Endothelial cell of umbilical vein (primary cell): ENCODE measurements at places on chromosomes 2 and 18.

DNA sequence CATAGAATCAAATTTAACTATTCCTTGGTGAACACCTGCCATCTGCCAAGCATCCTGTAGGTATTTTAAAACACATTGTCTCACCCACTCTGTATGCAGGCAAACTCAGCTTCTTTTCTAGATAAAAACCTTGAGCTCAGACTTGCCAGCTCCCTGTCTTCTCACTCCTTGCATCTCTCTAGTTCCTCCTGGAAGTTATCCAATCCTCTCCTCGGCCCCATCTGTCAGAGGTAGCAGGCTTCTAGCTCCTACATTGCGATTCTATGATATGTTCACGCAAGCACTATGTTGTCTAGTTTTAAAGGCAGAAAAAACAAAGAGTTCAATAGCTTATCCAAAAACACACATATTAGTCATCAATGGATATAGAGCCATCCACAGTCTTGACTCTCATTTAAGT lies 67.0 kb upstream of the APCDD1 start:
- no peak for DNase-seq

DNA sequence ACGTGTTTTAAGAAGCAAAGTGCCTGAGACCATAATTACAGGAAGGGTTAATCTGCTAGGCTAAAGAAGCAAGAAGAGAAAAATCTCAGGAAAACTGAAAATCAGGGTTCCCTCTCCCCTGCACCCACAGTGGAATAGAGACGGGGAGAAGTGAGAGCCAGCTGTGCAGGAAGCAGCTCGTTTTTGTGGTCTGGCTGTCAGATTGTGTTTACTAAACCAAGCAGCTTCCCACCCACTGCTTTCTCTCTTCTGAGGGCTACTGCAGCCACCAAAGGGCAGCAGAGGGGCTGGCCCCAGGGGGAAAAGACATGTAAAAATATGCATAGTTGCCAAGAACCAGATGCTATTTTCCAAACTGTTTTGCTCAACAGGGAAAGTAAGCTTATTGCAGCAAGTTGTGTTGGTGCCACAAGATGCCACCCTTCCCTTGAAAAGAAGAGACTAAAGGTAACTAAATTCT lies 72.6 kb upstream of the THUMPD2 start:
- DNase-seq, result no peak

DNA sequence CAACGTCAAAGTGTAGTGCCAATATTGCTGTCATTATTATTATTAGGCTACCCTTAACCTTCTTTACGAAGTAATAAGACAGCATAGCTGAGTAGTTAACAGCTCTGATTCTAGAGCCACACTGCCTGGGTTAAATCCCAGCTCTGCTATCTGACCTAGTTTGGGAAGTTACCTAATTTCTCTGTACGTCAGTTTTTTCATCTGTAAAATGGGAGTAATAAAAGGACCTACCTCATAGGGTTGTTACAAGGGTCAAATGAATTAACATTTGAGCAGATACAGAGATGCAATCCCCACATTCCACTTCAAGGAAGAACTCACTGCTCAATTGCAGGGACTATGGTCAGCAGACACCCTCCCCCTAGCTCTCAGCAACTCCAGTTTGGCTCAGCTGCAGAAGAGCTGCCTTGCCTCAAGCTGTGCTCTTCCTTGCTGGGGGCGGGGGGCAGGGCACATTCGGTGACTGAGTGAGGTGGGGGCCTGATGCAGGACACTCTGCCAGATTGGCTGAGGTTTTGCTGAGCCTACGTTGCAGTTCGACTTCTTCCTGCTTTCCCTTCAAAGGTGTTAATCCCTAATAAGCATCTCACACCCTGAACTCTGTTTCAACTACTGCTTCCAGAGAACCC lies 11.0 kb upstream of the LGALSL start:
- no peak for DNase-seq

DNA sequence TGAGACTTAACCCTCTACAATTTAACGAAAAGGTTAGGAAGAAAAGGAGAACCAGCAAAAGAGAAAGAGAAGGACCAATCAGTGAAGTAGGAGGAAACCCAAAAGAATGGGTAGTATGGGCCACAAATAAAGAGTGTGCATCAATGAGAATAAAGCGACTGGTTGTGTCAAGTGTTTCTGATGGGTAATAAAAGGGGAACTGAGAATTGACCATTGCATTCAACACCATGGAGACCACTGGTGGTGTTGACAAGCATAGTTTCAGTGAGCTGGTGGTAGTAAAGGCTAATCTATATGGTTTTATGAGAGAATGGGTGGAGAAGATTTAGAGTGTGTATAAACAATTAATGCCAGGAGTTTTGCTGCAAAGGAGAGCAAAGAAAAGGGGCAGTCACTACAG lies 75.4 kb downstream of the CSRNP3 start:
- DNase-seq, result no peak

DNA sequence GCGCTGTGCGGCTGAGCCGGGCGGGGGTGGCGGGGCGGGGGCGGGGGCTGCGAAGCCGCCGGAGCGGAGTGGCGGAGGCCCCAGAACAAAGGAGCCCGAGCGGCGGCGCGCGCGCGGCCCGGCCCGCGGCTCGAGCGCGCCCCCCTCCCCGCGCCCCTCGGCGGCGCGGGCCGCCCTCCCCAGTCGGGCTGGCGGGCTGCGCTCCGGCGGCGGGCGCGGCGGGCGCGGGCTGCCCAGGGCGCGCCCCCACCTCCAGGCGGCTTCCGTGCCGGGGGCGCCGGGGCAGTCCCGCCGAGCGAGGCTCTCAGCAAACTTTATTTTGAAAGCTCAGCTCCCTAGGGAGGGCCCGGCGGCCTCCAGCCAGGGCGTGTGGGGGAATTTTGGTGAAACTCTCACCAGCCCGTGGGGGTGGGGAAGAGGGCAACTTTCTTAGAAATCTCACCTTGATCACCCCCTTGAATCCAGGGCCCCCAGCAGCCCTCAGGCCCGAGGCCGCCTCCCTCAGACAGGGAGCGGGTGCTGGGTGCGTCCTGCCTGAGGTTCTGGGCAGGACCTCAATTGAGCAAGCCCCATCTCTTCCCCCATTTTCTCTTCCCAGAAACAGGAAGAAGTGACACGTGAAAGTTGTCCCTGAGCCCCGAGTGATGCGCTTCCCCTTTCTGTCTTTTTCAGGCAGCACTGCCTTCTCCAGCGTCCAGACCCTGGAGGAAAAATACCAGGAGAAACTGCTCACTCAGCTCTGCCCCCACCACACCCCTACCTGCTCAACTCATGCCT lies 786 bp downstream of the TET3 start:
- DNase-seq, result no peak

DNA sequence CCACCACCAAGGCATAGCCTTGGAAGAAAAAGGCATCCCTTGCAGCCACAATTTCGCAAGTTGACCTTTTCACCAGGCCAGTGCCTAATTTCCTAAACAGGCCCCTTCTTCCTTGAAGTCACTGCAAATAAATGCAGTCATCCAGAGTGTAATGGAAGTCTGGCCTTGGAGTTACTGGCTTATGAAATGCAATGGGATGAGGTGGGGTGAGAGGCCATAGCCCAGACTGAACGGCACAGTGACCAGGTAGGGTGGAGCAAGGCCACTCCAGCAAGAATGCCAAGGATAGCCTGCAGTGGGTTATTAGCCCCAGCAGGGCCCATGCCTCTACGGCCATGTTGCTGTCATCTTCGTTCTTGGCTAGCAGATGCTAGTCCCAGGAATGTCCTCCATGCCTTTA lies 68.4 kb downstream of the BCL11A start:
- no peak for DNase-seq

- DNase-seq, result no peak
Measured at GRCh38 chr2:136173126-136173525, 55.2 kb upstream of the CXCR4 start.

- no peak for DNase-seq
Measured at GRCh38 chr2:143730155-143730952, 601.1 kb downstream of the ARHGAP15 start.

GRCh38 chr18:60585670-60586069 lies 213.1 kb upstream of the MC4R start:
- no peak for DNase-seq

GRCh38 chr2:43467891-43468290 lies 127.9 kb downstream of the THADA start:
- peak; percentile 78 for DNase-seq

GRCh38 chr18:501406-501714 lies 859 bp upstream of the COLEC12 start:
- DNase-seq, result no peak

DNA sequence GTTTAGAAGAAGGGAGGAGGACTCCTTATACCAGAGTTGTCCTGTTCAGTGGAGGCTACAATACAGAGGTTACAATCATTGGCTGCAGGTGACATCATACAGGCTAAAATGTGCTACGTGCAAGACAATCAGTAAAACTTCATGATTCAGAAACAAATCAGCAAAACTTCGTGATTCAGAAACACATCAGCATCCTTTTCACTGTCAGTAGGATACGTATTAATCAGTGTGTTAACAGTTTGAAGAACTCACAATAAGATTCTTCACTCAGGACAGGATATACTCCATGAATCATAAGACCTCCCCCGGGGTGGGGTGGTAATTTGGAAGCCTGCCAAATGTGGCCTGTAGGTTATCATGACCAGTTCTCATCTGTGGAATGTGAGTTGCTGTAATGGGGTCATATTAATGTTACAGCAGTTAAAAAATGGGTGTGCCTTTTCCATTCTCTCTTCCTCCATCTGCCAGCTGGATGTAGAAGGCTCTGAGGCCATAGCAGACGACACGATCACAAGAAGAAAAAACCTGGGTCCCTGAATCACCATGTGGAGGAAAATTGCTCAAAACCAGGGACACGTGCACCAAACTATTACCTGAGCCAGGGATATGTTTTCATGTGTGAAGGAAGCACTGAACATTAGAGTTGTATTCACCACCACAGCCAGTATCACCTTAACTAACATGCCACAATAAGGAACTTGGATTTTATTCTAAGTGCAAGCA lies 134.8 kb upstream of the CREB1 start:
- peak; percentile 98 for DNase-seq

DNA sequence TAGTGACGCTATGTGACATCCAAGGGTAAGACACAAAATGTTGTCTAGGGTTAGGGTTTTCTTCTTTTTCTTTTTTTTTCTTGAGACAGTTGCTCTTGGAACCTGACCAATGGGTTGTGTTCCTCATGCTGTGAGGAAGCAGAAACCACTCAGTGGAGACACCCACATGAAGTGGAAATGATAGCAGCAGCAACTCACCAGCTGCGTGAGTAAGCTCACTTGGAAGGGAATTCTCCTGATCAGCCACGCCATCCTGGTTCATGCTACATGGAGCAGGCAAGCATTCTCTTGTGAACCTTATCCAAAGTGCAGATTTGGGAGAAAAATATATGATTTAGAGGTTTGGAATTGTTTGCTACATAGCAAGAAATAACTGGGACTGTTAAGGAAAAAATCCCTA lies 863.7 kb downstream of the EPHA4 start:
- no peak for DNase-seq

DNA sequence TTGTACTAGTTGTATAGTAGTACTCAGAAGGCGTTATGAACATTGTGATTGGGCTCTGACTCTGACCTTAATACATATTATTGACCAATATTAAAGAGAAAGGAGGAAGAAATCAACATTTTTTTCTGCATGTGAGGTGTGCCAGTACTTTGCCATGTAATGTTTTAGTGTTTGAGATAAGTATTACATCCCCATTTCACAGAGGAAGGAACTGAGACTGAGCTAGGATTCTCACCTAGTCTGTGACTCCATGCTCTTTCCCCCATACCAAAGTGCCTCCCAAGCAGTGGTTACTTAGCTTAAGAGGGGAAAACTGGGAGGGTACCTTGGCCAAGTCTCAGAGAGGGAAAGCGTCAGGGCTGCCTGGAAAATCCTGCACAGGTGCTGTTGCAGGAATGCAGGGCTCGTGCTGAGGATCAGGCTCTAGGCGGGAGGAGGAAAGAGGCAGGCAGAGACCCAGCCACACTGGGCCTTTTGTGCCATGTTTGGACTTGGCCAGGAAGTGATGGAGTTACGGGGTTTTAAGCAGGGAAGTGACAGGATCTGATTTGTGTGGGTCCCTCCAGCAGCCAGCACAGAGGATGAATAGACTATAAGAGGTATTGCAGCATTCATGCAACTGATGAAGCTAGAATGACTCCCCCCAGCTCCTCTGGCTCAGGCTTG lies 1.7 kb downstream of the PNKD start:
- no peak for DNase-seq

GRCh38 chr2:133768658-133769435 lies 200.6 kb upstream of the NCKAP5 start:
- DNase-seq, result no peak

DNA sequence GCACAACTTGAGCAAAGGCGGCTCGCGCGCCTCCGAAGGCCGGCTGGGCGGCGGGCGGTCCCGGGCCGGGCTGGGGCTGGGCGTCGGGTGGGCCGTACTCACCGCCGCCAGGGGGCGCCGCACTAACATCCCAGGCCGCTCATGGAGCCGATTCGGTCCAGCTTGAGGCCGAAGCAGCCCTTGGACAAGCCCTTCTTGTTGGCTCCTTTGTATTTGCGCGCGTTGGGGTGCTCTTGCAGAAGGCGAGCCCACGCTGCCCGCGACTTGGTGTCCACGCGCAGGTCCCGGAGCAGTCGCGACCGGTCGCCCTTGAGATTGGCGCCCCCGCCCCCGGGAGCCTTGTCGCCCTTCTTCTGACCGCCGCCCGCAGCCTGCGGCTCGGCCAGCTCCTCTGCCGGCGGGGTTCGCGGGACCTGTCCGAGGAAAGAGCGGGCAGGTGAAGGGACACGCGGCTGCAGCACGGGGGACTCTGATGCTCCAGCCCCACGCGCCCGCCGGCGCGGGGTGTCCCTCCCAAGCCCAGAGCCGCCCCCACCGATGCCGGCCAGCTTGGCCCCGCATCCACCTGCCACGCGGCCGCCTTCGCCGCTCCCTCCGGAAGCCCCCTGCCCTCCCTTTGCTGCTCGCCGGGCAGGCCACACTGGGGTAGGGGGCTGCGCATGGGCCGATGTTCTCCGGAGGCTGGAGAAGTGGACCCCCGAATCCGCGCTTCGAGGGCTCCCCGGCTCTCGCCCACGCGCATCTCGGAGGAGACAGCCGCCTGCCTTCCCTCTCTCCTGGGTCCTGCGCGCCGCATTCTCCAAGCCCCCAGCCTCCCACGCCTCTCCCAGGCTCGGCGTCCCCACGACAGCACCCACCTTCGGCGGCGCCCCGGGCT lies 655 bp downstream of the NPPC start:
- DNase-seq, result peak; percentile 76

DNA sequence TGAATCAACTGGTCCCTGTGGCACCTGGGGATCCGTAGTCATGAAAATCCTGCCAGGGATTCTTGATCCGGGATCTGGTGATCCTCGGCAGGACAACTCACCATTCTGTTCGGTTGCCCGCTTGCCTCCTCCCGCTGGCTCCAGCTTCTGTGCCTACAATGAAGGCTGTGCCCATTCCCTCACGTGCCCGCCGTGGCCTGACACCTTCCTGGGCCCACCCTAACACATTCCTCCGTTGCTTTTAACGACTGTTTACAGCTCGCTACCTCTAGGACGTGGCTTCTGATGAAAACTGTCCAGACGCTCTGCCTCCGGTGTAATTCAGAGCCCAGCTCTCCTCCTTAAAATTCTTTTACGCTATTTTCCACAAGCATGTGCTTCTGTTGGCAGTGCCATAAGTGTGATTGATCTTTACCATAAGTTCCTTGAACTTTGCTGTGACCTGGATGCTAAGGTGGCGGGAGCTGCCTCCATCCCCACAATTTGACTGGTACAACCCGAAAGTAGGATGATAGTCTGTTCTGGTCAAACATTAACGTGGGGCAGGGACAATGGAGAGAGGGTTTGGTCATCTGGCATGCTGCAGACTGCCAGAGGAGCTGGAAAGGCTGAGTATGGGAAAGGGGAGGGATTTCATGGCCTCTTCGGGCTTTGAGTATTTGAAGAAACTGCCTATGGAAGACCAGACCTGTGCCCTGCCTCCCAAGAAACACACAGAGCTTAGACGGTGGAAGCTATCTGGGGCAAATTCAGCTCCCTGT lies 206.8 kb upstream of the TNP1 start:
- DNase-seq, result no peak

GRCh38 chr2:181738563-181738962 lies 58.2 kb upstream of the NEUROD1 start:
- DNase-seq, result no peak
